Glomerular endothelial cell (primary cell): ENCODE measurements at places on chromosomes 2 and 18.

DNA sequence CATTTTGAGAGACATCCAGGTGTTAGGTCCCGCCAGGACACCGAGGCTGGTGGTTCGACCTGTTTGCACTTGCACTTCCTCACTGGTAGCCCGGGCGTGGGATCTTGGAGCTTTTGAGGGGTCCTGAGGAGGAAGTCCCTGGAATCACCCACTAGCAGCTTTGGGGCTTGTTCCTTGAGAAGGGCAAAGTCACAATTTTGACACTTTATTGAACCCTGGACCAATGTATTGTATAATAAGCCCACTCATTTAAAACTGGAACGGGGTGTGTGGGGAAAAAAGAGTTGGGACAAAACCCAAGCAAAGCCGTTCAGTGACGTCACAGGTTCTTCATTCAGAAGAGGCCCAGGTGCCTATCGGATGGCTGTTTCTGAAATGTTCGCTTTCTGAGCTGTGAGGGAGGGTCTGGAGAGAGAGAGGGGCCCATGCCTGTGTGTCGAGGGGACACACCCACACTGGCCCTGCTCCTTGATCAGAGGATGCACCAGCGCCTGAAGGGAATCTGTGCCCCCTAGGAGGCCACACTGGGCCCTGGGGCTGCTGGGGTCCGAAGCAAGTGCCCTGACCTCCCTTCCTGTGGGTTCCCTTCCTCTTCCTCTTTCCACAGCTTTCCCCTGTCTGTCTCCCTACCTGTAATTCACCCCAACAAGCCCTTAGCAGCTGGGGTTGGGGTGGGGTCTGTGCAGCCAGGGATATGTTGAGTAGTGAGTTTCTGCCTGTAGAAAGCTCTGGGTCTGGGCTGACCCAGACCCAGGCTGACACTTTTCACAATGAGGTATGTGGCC lies 2.6 kb downstream of the LPIN1 start:
- no peak for DNase-seq

DNA sequence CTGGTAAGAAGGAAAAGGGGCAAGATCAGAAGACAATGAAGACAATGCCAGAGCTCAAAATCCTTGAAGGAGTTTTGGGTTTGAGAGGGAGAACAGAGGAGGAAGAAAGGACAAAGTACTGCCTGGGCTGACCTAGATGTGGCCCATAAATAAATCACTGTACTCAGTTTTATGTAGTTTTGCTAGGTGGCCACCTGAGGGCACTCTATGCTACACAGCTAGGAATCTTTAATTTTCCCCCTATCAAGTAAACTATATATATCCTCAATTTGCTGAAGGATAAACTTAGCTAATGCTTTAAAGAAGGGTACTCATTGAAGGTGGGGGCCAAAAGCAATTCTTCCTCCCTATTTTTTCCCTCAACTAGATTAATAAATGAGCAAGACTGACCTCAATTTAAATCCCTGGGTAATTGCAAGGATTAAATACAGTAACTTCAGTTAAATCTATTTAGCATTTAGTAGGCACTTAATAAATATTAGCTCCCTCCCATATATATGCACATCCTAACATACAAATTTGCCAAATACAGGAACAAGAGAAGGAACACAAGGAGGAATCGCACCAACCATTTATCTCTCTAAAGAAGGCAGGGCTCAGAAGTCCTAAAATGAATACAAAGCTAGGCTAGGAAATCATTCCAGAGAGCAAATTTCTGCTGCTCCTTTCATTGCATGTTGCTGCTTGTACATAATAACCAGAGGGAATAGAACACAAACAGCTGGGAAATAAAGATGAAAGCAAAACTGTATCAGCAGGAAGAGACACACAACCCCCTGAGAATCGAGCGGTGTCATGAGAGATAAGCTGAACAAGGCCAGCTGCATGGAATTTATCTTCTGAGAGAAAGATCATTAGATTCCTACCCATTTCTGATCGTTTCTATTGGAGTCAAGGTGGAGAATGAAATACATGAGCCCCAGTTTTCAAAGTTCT lies 540.1 kb downstream of the NRXN1 start:
- DNase-seq = peak; percentile 9

DNA sequence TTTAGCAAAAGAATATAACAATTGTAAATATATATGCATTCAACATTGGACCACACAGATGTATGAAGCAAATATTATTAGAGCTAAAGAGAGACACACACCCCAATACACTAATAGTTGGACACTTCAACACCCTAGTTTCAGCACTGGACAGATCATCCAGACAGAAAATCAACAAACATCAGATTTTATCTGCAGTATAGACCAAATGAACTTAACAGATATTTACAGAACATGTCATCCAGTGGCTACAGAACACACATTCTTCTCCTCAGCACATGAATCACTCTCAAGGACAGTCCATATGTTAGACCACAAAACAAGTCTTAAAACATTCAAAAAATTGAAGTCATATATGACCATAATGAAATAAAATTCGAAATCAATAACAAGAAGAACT lies 22.1 kb upstream of the EVA1A start:
- no peak for DNase-seq

DNA sequence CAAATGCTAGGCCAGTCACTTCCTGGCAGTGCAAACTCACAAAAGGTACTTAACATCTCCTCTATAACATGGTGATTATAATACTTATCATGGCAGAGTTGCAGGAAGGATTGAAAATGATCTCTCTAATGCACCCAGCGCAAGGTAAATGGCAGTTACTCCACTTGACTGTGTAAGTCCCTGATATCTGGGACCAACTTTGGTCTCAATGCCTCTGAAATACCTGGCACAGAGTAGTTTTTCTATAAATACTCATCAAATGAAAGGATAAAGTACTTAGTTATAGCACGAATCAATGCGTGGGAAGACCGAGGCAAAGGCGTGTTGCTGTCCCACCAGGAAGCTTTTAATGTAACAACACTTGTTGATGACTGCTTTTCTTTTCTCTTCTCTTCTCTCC lies 24.8 kb downstream of the LRRC30 start:
- no peak for DNase-seq

- no peak for DNase-seq
Measured at GRCh38 chr18:27227721-27228120, 42.6 kb upstream of the CHST9 start.

DNA sequence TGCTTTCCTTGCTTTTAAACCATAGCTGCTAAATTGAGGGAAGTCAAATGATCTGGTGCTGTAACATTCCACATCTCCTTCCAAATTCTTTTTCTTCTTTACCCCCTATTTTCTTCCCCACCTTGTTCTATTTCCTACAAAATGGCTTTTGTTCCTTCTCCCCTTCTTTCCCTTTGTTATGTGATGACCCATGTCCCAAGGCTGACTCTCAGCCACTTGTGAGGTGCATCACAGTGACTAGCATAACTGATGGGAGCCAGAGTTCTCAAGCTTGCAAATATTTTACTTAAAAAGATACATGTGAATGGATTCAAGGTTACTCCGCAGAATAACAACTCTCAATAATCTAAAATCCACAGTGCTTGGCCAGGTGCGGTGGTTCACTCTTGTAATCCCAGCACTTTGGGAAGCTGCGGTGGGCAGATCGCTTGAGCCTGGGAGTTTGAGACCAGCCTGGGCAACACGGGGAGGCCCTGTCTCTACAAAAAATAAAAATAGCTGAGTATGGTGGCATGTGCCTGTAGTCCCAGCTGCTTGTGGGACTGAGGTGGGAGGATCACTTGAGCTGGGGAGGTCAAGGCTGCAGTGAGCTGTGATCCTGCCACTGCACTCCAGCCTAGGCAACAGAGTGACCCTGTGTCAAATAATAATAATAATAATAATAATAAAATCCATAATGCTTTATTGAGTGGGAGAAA lies 100.1 kb upstream of the CERS6 start:
- no peak for DNase-seq

GRCh38 chr18:43868497-43868995 lies 591.3 kb upstream of the SYT4 start:
- no peak for DNase-seq

GRCh38 chr2:9382604-9383235 lies 40.6 kb downstream of the ITGB1BP1 start:
- no peak for DNase-seq

DNA sequence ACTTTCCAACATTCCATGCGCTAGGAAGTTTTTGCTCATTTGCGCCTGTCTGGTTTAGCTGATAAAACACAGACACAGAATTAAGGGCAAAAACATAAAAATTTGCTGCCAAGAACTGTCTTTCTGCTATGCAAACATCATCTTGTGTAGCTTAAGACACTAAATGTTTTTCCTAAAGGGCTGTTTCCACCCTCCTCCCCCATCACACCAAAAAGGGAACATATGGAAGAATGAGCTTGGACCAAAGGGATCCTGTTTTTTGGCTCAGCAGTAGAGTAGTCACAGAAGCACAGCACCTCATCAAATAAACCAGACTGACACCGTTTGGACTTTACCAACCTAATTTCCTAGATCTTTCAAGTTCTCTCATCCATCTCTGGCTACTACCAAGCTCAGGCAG lies 210.1 kb downstream of the ZNF521 start:
- DNase-seq = no peak

DNA sequence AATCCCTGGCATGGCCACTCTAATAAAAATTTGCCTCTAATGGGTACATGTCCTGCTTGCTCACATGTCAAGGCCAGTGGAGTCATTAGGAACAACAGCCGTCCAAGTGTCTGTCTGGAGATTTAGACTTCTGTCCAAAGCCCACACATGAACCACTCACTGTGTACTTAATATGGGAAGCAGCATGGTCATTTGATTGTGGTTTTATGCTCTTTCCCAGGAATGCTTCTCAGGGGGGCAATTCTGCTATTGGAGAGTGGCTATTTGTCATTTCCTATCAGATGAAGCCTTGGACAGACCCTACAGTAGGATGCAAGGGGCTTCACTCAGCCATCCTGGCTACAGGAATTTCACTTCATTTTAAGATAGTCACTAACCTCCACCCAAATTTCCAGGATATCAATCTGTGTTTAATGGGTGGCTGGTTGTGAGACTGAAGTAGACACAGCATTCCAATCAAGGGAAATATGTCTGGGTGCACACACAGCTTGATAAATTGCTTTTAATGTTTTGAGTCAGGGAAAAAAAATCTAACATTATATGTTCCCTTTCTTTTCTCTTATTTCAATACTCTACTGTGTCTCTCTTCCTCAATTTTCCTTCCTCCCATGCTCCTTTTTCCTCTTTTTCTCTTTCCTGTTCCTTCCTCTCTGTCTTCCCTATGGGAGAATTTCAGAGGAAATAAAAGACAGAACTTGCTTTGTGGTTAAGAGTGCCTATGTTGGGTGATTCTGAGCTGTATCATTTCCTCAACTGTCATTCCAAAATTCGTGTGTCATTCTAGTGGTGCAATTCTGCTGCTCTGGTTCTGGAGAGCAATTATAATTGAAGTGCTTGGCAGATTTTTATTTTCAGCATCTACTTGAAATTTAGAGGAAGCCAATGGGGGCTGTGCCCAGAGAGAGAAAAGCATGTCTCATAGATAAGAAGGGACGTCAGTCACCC lies 320.1 kb downstream of the OSR1 start:
- DNase-seq = no peak

DNA sequence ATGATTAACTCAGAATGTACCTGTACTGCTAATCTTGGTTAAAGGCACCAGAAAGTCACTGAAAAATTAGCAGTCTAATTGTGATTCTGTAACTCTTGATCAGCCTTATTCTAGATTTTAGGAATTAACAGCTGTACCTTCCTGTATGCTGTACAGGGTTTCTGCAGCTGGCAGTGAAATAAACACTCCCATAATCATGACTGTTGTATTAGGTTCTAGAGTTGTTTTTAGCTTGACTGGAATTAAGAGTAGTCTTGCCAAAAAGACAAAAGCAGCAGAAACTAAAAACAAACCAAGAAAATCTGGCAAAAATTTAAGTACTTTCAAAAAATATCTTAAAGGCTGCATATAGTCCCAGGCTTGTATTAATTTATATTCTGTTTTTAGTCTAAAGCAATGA lies 103.5 kb downstream of the SOS1 start:
- DNase-seq = no peak

DNA sequence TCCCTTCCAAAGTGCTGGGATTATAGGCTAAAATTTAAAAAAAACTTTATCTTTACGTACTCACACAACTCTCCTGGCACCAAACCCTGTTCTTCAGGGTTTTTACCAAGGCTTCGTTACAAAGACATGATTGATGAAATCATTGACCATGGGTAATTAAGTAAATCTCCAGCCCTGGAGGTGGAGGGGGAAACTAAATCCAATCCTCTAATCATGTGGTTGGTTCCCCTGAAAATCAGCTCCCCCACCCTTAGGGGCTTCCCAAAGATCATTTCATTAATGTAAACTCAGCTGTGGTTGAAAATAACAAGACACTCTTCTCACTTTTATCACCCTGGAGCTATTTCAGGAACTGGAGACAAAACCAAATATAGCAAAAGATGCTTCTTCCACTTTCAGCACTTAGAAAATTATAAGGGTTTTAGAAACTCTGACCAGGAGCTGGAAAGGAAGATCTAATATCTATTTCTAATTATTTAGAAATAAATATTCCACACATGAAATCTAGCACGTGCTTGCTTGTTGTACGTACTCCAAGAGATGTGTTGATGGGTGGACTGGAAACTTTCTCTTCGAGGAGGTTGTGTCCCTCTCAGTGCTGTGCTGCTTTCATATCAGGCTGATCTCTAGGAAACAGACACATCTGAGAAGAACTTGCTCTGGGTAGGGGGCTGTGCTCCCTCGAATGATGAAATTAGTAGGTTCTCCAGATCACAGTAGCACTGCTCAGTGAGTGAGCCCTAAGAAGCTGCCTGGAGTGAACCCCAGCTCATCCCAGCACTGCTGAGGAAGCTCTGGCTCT lies 67.2 kb downstream of the SMAD4 start:
- no peak for DNase-seq

DNA sequence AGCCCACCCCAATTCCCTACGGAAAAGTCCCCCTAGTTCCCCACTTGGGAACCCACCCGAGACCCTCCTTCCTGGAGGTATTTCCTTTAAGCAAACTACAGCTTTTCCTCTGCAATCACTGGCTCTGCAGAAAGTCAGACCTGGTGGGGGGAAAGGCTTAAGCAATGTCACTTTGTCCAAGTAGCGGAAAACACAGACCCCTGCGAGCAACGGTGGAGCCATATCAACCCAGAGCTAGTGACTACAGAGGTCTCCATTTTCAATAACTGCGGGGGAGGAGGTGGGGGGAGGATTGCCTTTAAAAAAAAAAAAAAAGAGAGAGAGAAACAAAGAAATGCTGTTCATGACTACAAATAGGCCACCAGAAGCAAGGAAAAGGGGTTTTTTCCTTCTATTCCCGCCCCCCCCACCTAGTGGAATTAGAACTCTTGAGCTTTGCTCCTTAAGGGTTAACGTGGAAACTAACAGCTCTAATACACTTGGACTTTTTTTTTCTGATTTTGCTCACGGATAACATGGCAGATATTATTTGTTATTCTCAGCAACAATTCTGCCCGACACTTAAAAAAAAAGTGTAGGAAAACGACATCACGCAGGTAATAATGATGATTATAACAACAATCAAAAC lies 1.1 kb upstream of the FRZB start:
- no peak for DNase-seq
